ENCODE measurements at places on chromosomes 5 and 9.

DNA sequence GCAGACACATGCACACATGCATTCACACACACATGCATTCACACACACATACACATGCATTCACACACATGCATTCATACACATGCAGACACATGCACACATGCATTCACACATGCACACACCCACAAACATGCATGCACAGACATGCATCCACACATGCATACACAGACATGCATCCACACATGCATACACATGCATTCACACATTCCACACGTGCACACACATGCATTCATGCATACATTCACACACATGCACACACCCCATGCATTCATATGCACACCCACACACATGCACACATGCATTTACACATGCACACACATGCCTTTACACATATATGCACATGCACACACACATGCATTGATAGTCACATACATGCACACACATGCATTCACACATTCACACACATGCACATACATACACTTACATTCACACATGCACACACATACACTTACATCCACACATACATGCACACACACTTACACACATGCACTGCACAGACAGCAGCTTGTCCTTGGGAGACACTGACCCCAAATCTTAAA lies 106.4 kb downstream of the COL5A1 start:
- DNase-seq: no peak

GRCh38 chr9:93900971-93901861 lies 53.9 kb downstream of the BARX1 start:
- DNase-seq: no peak

- no peak for DNase-seq
Measured at GRCh38 chr5:54580997-54581811, 63.6 kb downstream of the SNX18 start.

DNA sequence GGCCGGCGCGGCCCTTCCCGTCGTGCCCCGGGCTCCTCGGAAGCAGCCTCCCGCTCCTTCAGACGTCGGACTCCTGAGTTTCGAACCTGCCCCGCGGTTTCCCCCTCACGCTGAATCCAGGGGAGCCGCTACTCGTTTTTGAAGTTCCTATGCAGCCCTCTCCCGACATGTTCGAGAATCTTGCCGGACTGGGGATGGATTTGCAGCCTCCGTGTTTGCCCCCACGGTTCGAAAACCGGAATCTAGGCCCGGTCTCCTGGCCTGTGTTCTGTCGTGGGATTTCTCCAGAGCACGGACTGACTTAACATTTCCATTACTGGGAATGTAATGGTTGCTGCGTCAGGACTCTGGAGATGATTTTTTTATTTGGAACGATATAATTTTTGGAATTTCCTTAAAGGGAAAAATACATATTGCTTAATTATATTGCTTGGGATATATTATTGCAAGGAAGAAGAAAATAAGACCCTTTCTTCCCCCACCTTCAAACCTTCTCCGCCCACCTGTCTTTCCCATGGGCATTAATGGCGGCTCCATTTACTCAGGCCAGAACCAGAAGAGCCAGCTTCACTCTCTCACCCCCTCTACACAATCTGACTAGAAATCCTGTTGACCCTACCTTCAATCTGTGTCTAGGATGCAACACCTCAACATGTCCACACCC lies 8.5 kb upstream of the MGAT1 start:
- DNase-seq: no peak

GRCh38 chr9:89185980-89186379 lies 7.4 kb upstream of the SHC3 start:
- peak; percentile 55 for DNase-seq

- DNase-seq: no peak
Measured at GRCh38 chr5:23994581-23995370, 487.4 kb downstream of the PRDM9 start.

DNA sequence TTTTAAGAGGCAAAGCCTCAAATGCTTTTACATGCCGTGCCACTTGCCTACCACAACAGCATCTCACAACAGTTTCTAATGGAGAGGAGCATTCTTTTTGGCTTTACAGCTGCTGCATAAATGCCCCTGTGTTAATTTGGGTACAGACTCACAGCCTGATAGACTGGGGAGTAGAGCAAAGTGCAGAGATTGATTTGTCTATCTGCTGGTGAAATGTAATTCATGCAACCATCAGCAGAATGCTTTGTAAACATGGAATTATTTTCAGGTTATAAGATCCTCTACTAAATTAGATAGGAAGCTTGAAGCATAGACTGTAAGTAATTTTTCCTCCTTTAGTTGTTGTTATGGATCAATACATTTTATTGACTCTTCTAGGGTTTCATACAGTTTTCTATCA lies 170.3 kb downstream of the CD180 start:
- DNase-seq: no peak

GRCh38 chr5:19406576-19407365 lies 581.2 kb downstream of the CDH18 start:
- DNase-seq: no peak

- no peak for DNase-seq
Measured at GRCh38 chr9:109456811-109457210, 41.3 kb downstream of the PTPN3 start.

GRCh38 chr9:23219471-23219870 lies 606.6 kb downstream of the ELAVL2 start:
- DNase-seq: no peak

GRCh38 chr9:5269249-5269715 lies 35.2 kb downstream of the RLN2 start:
- DNase-seq: peak; percentile 33

- no peak for DNase-seq
Measured at GRCh38 chr9:93659044-93659836, 82.9 kb downstream of the PHF2 start.

GRCh38 chr5:55570026-55570425 lies 35.3 kb upstream of the PLPP1 start:
- no peak for DNase-seq

GRCh38 chr5:8399471-8399870 lies 530.5 kb downstream of the MTRR start:
- DNase-seq: no peak

Data from H54 (cell line).